Karpas-422 (cell line): ENCODE measurements at places on chromosomes 13 and 19.

GRCh38 chr19:35746087-35746462 lies 624 bp downstream of the PSENEN start:
- DNase-seq: no peak

GRCh38 chr13:39501702-39502324 lies 101.2 kb downstream of the LHFPL6 start:
- no peak for DNase-seq

DNA sequence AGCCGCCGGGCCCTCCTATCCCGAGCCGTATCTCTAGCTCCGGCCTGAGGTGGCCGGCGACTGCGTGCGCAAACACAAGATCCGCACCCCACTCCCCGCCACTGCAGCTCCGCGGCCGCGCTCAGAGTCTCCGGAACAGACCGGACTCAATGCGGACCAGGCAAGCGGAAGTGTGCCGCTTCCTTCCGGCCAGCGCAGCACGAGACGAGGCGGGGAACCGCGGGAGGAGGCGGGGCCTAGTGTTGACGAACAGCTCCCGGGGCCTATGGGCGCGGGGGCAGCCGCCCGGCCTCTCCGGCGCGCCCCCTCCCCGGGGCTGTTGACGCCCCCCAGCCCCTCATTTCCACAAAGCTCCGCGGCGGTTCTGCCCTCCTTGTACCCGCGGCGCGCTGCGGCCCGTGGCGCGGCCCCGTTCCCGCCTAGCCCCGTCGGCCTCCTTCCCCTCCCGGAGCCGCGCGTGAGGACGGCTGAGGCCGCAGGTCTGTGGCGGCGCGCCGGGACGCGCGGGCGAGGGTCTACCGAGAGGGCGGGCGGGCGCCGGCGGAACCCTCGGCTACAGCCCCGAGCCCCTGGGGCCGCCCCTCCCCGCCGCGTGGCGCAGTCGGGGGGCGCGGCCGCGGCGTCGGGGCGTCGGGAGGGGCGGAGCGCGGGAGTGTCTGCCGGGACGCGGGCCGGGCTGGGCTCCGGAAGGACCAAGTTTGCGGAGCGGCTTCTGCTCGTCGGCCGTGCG lies at the start of gene DPY19L3:
DPY19L3 (plus strand) TSS at position 340 of the 730 bp plus-strand sequence. CDS start 2,484 bp downstream, outside the sequence.
- DNase-seq: peak; percentile 98

GRCh38 chr19:51716925-51717324 lies 6.9 kb downstream of the HAS1 start:
- DNase-seq: no peak

GRCh38 chr13:98576200-98576945 lies 534 bp downstream of the STK24 start:
- peak; percentile 79 for DNase-seq

DNA sequence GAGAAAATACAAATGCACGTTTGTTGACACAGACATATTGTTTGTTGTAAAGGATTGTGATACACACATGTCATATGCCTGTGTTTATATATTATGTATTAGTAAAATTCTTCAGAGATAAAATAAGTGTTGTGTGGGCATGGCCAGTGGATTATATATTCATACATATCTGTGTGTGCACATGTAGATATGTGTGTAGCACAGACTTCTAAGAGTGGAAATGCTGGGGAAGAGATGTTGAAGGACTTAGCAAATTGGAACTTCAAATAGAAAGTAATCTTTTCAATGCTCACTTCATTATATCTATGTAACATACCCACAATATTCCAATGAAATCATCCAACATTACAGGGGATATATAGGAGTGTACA lies 413.2 kb downstream of the LMO7 start:
- DNase-seq: no peak

- DNase-seq: no peak
These were observed 101.3 kb downstream of the AKAP11 start for GRCh38 chr13:42373048-42373812.

GRCh38 chr19:15892012-15892411 lies 5.9 kb downstream of the CYP4F2 start:
- DNase-seq: no peak

DNA sequence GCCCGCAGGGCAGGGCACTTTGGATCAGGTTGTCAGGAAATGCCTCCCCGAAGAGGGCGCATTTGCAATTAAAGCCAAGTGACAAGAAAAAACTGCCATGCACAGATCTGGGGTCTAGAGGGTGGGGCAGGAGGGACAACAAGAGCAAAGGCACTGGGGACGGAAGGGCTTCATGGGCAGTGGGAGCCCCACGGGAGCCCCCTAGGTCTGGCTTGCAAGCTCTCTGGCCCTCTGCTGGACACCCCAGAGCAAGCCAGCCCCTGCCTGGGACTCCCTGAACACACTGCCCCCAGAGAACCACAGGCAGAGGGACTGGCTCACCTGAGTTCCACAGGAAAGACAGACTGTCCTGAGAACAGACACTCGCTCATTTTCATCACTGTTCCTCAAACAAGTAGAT lies 30.2 kb upstream of the C19orf12 start:
- DNase-seq: no peak

- no peak for DNase-seq
These were observed 844.9 kb downstream of the OLFM4 start for GRCh38 chr13:53873558-53873957.

- no peak for DNase-seq
These were observed 319.4 kb upstream of the HTR2A start for GRCh38 chr13:47216176-47216822.
